Effector memory CD4-positive, alpha-beta T cell (primary cell): ENCODE measurements at places on chromosomes 7 and 10.

DNA sequence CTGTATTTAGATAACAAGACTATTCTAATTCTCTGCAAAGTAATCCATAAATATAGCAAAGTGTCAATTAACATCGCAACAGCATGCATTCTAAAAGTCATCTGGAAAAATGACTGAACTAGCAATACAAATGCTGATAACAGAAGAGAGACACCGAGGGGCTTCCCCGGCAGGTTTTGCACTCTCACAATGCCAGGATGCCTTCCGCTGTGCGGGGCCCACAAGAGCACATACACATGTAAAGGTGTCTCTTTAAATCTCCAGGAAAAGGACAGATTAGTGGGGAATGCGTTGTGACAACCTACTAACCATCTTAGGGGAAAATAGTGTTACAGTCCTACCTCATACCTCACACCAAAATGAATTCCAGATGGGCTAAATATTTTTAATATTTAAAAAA lies 86.9 kb downstream of the CXCL12 start:
- DNase-seq, result no peak

- no peak for DNase-seq
Measured at GRCh38 chr7:57198801-57199200, 66.6 kb upstream of the ZNF479 start.

DNA sequence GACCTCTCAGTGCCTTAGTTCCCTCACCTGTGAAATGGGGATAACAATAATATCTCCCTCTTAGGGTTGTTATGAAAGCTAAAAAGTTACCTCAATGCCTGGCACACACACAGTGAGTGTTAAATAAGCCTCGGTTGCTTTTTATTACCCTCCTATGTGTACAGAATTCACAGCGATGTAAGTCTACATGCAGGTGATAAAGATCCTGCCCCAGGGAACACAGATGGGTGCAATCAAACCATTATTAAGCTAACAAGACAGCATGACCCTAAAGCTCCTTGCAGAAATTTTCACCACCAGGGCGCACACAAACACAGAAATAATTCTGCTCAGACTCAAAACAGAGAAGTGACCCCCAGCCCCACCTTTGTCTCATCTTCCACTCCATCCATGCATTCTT lies 261.9 kb downstream of the SNX10 start:
- no peak for DNase-seq

DNA sequence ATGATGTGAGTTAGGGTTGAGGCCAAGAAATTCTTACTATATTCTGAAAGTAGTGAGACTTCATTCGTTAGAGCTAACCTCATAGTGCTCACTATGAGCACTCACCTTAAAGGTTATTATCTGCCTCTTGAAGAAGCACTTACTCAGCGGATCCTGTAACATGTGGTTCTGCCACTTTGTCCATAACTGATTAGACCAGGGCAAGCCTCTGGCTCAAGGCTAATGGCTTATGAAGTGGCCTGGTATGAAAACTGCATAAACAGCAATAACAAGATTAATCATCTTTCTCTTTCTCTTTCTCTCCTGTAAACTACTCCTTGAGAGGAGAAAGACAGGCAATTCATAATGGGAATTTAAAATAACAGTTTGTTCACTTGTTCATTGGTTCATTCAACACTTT lies 82.8 kb downstream of the MAPK8 start:
- no peak for DNase-seq

DNA sequence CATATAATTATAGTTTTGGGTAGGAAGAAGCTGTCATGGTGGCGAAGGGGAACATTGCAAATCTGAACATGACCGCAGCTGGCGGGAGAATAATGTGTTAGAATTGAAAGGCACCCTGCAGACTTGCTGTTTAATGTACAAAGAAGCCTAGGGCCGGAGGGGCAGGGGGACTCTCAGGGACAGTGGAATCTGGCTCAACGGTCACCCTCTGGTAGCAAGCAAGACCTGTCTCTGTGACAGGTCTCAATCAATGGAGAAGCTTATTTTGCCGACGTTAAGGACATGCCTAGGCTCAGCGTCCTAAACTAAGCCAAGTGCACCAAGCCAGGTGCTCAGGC lies 177.3 kb downstream of the NSUN6 start:
- DNase-seq, result no peak

DNA sequence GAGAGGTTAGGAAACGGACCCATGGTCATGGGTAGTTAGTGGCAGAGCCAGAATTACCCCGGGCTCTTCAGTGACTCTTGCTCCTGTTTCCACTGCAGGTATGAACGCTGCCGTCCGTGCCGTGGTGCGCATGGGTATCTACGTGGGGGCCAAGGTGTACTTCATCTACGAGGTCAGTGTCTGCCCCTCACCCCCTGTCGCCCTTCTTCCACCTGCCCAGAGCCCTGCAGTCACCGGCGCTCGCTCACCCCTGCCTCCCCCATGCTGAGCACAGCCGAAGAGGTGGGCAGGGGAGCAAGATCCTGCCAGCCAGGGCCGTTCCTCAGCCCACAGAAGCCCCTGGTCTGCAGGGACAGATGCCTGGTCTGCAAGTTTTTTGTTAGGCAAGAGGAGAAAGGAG lies 14.9 kb downstream of the PFKP start:
- DNase-seq, result no peak

- no peak for DNase-seq
Measured at GRCh38 chr10:126705951-126706565, 35.6 kb upstream of the C10orf90 start.

DNA sequence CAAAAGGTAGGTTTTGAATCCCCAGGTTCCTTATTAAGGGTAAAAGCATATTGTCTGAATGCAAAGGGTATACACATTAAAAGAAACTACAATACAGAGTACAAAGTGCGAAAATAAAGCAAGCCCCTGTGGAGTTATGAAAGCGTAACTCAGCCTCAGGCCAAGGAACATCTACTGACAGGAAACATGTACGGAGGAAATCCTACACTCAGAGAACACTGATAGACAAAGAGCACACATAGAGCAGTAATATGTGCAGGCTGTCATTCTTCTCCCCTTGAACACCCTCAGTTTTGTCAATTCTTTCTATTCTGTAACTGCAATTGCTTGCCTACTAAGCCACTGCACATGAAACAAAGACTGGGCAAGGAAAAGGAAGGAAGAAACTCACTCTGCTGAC lies 150.2 kb downstream of the DGKB start:
- no peak for DNase-seq

DNA sequence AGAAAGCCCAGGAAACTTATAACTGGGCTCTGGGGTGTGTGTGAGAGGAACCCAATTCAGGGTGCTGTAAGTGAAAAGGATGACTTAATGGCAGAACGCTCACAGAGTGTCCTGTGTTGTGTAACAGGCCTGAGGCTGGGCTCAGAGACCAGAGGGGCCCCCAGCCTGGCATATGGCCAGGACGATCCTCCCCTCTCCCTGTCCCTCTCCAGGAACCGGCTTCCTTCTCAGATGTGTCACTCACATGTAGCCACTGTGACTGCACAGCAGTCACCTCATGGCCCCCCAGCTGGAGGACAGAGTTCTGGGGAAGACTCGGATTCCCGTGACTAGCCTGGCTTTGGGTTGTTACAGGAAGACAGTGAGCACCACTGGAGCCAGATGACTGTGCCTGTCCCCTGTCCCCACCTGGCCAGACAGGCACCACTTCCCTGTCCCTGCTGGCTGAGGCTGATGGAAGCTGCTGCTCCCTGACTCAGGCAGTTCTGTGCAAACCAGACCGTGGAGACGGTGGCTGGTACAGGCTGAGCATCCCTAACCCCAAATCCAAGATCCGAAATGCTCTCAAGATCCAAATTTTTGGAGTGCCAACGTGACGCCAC lies 220.5 kb downstream of the MLLT10 start:
- DNase-seq, result no peak

DNA sequence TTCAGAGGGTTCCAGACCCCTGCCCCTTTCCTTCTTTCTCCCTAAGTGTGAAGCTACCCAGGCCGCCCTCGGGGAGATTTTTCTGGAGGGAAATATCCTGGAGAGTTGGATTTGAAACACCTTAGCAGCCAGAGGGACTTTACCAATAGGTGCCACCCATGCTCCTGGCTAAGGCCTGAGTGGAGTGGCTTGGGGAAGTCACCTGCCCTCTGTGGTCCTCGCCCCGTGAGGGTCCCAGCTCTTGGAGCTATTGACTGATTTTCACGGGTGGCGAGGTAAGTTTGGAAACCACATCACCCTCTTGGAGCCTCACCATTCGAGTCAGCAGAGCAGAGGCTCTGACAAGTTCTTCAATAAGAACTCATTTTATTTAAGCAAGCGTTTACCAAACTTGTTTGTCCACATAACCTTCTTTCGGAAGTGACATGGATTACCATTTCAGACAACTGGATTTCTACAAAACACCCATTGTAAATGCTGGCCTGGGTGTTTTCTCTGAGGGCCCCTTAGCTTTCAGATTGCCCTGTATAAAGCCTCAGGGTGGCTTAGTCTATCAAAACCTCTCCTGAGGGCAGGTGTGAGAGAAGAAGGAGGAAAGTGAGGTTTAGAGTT lies 20.4 kb downstream of the AQP1 start:
- DNase-seq, result no peak

- DNase-seq, result no peak
Measured at GRCh38 chr10:96271016-96271815, at the start of gene BLNK. Gene BLNK, minus strand, starts transcription at chr10:96271569. Its CDS starts 171 bp downstream, at chr10:96271398.

DNA sequence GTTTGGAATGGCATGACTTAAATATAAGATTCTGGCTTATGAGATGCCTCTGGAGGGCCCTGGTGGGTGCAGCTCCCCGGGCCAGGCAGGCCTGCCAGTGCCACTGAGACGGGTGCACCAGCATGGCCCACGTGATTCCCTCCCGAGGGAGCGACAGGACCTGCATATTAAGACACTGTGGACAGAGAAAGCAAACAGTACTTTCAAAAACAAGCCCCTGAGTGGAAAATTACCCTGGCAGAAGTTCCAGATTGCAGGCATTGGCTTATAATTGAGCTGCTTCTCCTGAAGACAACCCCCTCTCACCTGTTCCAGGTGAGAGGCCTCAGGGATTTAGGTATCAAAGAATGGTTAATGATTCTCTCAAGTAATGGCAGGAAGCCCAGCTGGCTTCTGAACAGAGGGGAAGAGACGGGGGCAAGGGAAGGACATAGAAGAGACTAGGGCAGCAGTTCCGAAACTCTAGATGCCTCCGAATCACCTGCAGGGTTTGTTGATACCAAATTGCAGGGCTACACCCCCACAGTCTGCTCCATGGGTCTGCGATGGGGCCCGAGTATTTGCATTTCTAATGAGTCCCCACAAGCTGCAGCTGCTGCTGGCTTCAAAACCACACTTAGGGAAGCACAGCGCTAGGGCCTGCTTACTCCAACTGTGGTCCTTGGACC lies 66.0 kb upstream of the DOCK1 start:
- DNase-seq, result no peak

GRCh38 chr7:72409638-72410015 lies 2.5 kb downstream of the CALN1 start:
- no peak for DNase-seq

DNA sequence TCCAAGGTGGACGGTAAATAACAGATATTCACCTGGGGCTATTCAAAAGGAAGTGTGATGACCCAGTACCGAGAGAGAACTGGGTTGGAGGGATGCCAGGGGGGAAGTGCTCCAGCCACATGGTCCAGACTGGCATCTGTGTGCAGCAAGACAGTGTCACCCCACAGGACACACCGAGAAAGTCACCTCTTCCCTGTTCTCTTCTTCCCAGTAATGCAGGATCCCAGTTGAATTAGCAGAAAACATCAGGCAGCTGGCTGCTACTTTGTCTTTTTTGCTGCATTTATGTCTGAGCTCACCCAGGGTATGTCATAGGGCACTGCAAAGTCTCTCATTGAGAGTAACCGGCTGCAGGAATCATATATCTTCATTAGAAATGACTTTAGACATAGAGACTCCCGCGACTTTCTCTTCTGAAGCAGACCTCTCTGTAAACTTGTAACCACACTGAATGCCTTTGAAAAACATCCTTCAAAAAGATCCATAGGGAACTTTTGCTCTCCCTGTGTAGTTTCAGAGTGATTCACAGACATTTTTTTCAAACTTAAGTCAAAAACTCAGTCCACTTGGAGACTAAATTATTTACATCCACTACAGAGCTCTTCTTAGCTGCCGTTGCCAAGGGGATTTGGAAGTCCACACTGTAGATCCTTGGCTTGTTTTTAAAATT lies 609.0 kb upstream of the DPP6 start:
- DNase-seq, result no peak

DNA sequence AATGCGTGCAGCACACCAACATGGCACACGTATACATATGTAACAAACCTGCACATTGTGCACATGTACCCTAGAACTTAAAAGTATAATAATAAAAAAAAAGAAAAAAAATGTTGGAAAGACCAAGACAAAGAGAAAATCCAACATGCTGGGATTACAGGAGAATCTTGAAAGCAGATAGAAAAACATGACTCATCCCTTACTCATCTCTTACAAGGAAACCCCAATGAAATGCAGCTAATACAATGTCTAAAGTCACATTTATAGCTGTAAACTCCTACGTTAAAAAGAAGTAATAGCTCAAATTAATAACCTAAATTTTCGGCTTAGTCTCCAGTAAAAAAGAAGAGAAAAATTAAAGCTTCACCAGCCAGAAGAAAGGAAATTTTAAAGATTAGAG lies 47.5 kb upstream of the DGKB start:
- no peak for DNase-seq

GRCh38 chr7:187227-187927 lies 5.0 kb upstream of the FAM20C start:
- no peak for DNase-seq

DNA sequence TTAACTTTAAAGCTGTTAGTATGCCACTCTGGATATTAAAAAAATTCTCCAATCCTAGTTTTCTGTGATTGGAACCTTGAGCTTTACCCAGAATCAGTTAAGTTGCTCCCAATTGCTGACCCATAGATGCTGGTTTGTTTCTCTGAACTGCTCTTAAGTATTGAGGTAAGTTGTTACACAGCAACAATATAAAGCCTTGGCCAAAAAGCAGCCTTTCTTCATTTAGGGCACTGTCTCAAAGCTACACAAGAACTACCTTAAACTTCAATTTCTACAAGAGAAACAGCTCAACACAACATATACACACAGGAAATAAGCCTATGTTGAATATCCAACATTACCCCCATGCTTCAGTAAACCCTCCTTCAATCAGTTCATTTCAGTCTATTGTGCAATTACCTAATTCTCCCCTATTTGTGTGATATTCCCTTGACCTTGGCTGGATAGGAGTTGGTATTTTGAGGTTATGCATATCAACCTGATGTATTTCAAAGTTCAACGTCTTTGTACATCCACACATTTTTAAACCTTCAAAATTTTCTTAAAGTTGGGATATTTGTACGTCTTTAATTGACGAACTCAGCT lies 11.5 kb downstream of the HNRNPA2B1 start:
- DNase-seq, result no peak

- DNase-seq, result no peak
Measured at GRCh38 chr7:5309146-5309545, 26.4 kb downstream of the SLC29A4 start.

GRCh38 chr10:98460837-98461499 lies 14.2 kb upstream of the HPS1 start:
- DNase-seq, result no peak

GRCh38 chr10:60677531-60678129 lies 100.6 kb upstream of the CDK1 start:
- no peak for DNase-seq

DNA sequence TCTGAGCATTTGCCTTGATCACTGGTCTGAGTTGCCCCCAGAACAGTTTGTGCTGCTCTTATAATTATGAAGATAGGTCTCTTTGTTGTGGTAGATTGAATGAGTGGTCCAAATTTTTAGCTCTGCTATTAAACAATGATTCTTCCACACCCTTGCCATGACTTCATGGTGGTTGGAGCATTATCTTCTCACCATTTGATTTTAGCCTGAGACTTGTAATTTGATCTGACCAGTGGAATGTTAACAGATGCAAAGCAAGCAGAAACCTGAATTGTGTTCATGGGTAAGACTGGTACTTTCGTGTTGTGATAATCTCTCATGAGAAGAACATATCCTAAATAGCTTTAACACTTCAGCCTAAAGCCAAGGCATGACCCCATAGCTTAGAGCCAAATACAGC lies 139.1 kb downstream of the TFPI2 start:
- no peak for DNase-seq
